PC-3 (cell line): ENCODE measurements at places on chromosomes 4 and X.
A peak's percentile ranks its signal among the peaks of the same experiment; 100 is the strongest.

GRCh38 chrX:74519870-74520269 lies 94.6 kb downstream of the RLIM start:
- DNase-seq = no peak

- DNase-seq = peak; percentile 9
Measured at GRCh38 chrX:154096140-154097002, 1.1 kb downstream of the MECP2 start.

DNA sequence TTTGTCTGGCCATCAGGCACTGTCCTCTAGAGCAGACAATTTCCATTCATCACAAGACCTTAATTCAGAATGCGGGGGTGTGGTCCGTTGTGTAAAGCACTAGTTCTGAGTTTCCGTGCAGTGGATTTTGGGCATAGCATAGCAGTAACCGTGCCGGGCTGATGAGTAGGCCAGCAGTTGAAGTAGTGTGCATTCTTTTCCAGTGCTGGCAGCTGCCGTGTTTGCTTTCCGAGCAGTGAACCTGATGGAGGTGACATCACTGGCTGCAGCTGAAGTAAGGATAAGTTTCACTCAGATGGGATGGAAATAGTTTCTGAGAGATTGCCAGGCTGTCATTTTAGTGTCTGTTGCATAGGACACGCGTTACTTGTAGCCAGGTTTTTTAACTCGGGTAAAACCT lies 107.0 kb upstream of the STIM2 start:
- peak; percentile 32 for DNase-seq

- peak; percentile 88 for DNase-seq
Measured at GRCh38 chr4:128528793-128529553, 241.4 kb upstream of the PGRMC2 start.

- peak; percentile 81 for DNase-seq
Measured at GRCh38 chr4:186946682-186947294, 223.1 kb upstream of the FAT1 start.

GRCh38 chr4:43277003-43277402 lies 384.5 kb downstream of the GRXCR1 start:
- peak; percentile 54 for DNase-seq

- DNase-seq = no peak
Measured at GRCh38 chrX:115499112-115499805, 61.7 kb upstream of the PLS3 start.

- DNase-seq = no peak
Measured at GRCh38 chrX:31893525-31893924, 821.7 kb upstream of the FTHL17 start.

- no peak for DNase-seq
Measured at GRCh38 chrX:46330513-46330912, 214.7 kb downstream of the ZNF674 start.

- peak; percentile 73 for DNase-seq
Measured at GRCh38 chrX:20487227-20487626, 220.5 kb upstream of the RPS6KA3 start.

DNA sequence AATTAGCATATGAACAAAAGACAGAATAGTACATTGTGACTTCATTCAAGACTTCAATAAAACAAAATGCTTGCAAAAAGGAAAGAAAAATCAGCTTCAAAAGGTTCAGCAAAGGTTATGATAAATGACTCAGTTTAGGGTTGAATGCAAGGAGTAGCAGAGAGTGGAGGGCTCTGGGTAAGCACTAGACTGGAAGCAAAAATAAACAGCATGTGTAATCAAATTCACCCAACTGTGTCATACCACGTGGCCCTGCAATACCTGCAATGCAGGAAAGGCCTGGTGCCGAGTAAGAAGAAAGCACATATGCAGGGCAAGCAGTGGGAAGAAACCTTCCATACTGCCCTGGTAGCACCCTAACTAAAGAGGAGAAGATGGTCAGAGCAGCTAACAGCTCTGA lies 88.7 kb downstream of the ATP11C start:
- DNase-seq = peak; percentile 8
